CD8-positive, alpha-beta memory T cell (primary cell): ENCODE measurements at places on chromosomes 3 and 15. TPM values are rescaled to one million over a fixed set of nuclear protein-coding genes. Genes with fewer than 3 reads are reported as not detected.

SLC9C1 gene
- total RNA-seq, result not detected

AP3B2 gene
- 0.16 TPM for total RNA-seq

HDC gene
- 0.15 TPM for total RNA-seq

MKRN3 gene
- total RNA-seq, result 0.98 TPM

PSTPIP1 gene
- 127 TPM for total RNA-seq

ZBTB47 gene
- total RNA-seq, result 0.60 TPM

KNL1 gene
- 19.2 TPM for total RNA-seq

ALDH1L1 gene
- not detected for total RNA-seq

TICRR gene
- total RNA-seq, result 14.0 TPM

ROBO2 gene
- not detected for total RNA-seq

P3H2 gene
- total RNA-seq, result not detected

DNA sequence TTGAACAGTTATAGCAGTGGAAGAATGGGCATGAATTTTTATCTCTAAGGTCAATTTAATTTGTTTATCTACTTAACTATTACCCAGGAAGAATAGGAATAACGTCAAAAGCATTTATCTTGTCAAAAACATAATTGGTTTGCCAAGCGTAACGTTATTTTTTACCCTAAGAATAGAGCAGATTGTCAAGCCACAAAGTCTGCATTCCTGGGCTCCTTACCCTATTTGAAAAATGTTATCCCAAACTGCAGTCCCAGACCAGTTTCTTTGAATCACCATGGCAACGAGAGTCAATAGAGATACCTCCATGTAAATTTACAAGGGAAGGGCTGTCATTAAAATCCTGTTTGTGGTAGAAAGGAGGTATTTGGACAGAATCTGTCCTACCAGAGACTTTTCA lies 61.1 kb downstream of the CPNE4 start:
- H3K4me3 ChIP-seq, result no peak overlapping the region
- no peak for DNase-seq
- no peak overlapping the region for H3K27ac ChIP-seq
- no peaks in the 10 kb centered on the region for H3K36me3 ChIP-seq
- H3K4me1 ChIP-seq, result no peaks in the 10 kb centered on the region

DNA sequence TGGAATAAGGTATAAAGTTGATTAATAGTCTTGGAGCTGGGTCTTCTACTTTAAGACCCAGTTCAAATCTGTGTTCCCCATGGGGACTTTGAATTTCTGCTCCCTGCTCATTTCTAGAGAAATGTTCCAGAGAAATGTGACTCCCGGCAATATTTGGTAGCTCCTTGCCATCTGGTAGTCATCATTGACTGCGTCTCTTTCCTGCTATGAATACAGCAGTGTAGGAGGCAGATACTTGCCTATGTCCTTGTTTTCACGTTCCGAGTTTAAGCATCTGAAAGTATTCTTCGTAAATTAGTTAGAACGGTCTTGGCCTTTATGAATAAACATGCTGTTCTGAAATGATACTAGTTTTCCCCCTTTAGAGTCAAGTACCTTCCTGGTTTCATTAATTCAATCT lies 352.9 kb downstream of the PTPRG start:
- no peak overlapping the region for H3K27ac ChIP-seq
- H3K27me3 ChIP-seq, result no peaks in the 10 kb centered on the region
- no peak overlapping the region for H3K4me3 ChIP-seq

GRCh38 chr3:8790529-8790928 lies 21.1 kb upstream of the OXTR start:
- H3K4me3 ChIP-seq, result no peak overlapping the region
- no peak overlapping the region for H3K27ac ChIP-seq
- no peaks in the 10 kb centered on the region for H3K36me3 ChIP-seq
- no peaks in the 10 kb centered on the region for H3K4me1 ChIP-seq
- no peaks in the 10 kb centered on the region for H3K27me3 ChIP-seq
- no peak for DNase-seq

DNA sequence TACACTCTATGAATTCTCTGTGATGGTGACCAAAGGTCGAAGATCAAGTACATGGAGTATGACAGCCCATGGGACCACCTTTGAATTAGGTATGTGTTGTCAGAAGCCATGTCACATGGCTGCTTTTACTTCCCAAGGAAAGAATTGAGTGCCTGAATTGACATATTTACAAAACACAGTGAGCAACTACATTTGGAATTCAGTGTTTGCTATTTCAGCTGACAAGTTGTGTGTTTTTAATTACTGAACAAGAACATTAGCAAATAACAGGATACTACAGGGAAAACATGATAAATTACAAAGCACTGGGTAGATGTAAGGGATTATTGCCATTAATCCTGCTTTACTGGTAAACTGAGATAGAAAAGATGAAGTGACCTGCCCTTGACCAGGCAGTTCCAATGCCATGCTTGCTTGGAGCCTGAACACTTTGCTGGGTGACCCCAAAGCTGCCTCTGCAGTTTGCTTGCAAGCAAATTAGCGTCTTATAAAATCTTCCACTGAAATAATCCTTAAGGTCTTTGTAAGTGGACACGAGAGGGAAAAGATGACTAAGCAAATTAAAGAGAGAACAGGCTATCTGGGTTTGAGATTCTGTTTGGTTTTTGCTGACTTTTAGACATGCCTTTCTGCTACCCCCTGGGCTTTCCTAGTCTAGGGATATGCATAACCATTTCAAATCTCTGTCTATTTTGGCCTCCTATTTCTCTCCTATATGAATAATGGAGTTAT lies 98.2 kb downstream of the HCN4 start:
- H3K4me3 ChIP-seq, result no peak overlapping the region
- no peaks in the 10 kb centered on the region for H3K36me3 ChIP-seq
- no peak for DNase-seq
- H3K4me1 ChIP-seq, result no peaks in the 10 kb centered on the region

DNA sequence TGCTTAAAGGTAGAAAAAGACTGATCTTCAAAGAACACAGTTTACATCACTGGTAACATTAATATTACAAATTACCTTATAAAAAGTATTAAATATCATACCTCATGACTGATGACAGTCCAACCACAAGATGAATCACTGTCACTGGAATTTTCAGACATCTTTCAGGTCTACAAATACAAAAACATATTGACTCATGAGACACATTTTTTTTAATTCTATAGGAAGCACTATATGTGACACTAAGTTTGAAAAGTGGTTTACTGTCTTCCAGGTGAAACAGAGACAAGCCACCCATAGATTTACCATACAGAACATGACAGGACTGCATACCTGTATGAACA lies 18.9 kb downstream of the CCPG1 start:
- H3K4me3 ChIP-seq, result no peak overlapping the region
- H3K27me3 ChIP-seq, result no peaks in the 10 kb centered on the region
- DNase-seq, result no peak
- no peaks in the 10 kb centered on the region for H3K4me1 ChIP-seq
- H3K36me3 ChIP-seq, result peaks cover 3% of the 10 kb centered on the region

DNA sequence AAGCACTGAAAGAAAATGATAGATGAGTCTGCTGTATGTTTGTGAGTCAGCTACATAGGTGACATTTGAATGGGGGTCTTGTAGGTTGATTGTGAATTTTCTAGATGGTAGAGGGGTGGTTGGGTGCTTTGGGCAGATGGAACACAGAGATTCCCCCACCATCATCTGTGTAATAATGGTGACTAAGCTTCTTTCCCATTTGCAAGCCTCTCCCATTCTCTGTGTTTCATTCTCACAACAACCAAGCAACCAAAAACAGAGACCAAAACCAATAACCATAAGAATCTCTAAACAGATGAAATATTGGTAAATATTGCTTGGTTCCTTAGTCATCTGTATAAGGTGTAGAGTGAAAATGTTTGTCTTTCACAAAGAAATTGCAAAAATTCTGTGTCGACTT lies 17.8 kb upstream of the UTS2B start:
- no peak overlapping the region for H3K4me3 ChIP-seq
- DNase-seq, result no peak
- no peaks in the 10 kb centered on the region for H3K4me1 ChIP-seq
- no peaks in the 10 kb centered on the region for H3K36me3 ChIP-seq

GRCh38 chr3:108412121-108412750 lies 98.2 kb downstream of the MYH15 start:
- no peaks in the 10 kb centered on the region for H3K36me3 ChIP-seq
- no peaks in the 10 kb centered on the region for H3K27me3 ChIP-seq
- no peak overlapping the region for H3K4me3 ChIP-seq
- H3K4me1 ChIP-seq, result no peaks in the 10 kb centered on the region

DNA sequence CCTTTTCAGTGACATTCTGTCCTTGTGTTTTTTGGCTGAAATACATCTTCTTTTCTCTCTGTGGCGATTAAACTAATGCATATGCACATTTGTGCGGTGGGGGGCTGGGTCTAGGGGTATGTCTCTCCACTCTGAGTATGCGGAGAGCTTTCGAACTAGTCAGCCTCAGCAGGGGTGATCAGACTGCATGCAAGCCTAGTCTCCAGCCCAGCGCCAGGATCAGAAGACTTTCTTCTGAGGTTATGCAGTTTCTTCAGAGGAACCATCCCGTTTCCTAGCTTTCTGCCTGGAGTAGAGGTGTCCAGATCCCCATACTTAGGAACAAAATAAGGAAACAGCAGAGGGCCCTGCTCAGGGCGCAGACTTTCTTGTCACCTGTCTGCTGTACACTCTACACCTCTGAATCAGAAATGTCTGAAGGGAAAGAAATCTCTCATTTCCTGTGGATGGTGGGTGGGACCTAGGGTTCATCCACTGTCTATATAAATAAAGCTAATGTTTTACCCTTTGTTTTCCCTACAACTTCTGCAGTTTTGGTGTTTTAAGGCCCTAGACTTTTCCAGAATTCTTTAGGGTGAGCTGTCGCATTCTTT lies 230.4 kb downstream of the ABHD5 start:
- H3K36me3 ChIP-seq, result no peaks in the 10 kb centered on the region
- no peak overlapping the region for H3K4me3 ChIP-seq
- peaks cover 12% of the 10 kb centered on the region for H3K27me3 ChIP-seq
- H3K4me1 ChIP-seq, result no peaks in the 10 kb centered on the region

GRCh38 chr15:100849021-100849854 lies 30.4 kb upstream of the ALDH1A3 start:
- peak overlapping the region; percentile 53 for H3K4me3 ChIP-seq
- no peaks in the 10 kb centered on the region for H3K36me3 ChIP-seq
- H3K27ac ChIP-seq, result no peak overlapping the region
- H3K27me3 ChIP-seq, result no peaks in the 10 kb centered on the region
- DNase-seq, result peak; percentile 3

DNA sequence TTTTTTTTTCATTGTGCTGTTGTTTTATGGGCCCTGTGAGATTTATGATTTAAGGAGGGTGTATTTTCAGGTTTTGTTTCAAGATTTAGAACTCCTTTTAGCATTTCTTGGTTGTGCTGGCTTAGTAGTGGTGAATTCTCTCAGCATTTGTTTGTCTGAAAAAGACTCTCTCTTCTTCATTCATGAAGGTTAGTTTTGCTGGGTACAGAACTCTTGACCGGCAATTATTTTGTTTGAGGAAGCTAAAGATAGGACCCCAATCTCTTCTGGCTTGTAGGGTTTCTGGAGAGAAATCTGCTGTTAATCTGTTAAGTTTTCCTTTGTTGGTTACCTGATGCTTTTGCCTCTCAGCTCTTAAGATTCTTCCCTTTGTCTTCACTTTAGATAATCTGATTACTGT lies 46.9 kb downstream of the LYSMD4 start:
- no peak for DNase-seq
- H3K27me3 ChIP-seq, result no peaks in the 10 kb centered on the region
- no peak overlapping the region for H3K4me3 ChIP-seq
- H3K36me3 ChIP-seq, result no peaks in the 10 kb centered on the region

DNA sequence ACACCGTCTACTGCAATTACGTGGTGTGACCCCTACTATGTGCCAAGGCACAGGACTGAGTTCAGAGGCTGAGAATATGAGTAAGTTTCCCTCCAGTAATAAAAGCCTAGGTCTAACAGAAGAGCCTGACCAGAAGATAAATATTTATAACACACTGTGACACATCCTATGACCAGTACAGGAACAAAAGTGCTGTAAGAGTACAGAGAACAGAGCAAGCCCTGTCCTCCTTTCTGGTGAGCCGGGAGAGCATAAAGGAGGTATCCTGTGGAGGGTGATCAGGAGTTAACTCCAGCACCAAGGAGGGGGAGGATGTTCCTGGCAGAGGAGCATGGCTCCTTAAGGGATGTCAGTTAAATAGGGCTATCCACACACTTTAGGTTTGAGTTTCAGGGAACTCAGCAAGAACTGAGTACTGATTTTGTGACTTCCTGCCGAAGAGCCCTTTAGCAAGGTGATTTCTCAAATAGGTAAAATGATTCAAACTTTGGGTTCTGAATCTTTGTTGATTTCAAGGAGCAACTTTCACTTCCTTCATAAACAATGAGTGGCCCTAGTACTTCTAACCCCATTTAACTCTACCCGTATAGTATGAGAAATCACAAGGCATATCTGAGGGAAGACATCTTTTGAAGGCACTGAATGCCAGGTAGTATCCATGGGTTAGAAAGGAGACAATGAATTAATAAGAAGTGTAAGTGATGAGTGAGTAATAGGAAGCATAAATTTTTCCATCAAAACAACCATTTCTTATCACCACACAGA lies 198.0 kb downstream of the THRB start:
- H3K36me3 ChIP-seq, result no peaks in the 10 kb centered on the region
- no peak for DNase-seq
- H3K4me1 ChIP-seq, result no peaks in the 10 kb centered on the region

DNA sequence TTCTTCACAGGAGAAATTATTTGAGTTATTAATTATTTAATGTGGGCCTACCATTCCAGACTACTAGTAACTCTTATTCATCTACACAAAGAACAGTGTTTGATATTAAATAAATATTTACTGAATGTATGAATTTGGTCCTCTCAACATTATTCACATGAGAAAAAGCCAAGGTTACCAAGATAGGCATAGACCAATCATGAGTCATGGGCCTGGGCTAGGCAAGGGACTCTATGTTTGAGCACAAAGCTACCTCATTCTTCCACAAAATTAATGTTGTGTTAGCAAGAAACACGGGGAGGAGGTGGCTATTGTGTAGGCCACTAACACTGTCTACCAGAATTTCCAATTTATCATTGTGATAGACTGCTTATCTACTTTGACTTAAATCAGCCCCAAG lies 115.7 kb downstream of the SERPINI1 start:
- H3K27me3 ChIP-seq, result no peaks in the 10 kb centered on the region
- no peaks in the 10 kb centered on the region for H3K36me3 ChIP-seq
- H3K4me1 ChIP-seq, result no peaks in the 10 kb centered on the region

DNA sequence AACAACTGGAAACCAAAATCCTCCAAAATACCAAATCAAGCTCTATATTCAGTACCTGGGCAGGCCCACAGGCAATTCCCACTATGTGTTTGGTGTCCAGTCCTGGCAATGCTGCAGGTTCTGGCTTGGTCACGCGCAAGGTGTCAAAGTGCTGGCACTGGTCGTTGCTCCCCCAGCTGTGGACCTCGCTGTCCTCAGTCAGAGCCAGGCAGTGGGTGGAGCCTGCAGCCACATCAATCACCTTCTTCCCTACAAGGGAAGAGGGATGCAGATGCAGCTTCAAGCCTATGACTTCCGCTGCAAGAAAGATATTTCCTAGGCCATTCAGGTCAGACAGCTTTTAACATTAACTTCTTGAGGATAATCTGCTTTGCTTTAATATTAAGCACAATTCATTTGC lies 61.3 kb downstream of the HERC2 start:
- no peak overlapping the region for H3K27ac ChIP-seq
- no peak for DNase-seq
- H3K4me3 ChIP-seq, result no peak overlapping the region
- no peaks in the 10 kb centered on the region for H3K4me1 ChIP-seq
- no peaks in the 10 kb centered on the region for H3K27me3 ChIP-seq
